ENCODE measurements at places on chromosomes 11 and 22. TPM values are rescaled to one million over a fixed set of nuclear protein-coding genes. Genes with fewer than 3 reads are reported as not detected.

DNA sequence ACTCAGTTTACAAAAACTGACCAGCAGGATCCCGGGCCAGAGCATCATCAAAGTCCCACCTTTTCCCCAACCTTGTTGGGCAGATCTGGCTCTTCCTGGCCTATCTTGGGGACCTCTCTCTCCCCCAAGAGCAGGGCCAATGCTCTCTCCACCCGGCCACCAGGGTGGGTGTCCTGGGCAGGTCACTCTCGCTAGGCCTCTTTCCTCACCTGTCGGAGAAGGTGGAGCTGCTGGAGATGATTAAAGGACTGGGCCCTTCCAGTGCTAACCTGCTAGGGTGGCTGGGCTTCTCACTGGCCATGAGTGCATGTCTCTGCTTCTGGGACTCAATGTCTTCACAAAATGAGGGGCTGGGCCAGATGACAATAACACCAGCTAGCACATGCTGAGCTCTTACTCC, 2.9 kb upstream of the CAPN5 start:
- H3K27ac ChIP-seq, result no peak overlapping the region
- no peaks in the 10 kb centered on the region for H3K36me3 ChIP-seq
- H3K27me3 ChIP-seq, result no peaks in the 10 kb centered on the region
- no peak overlapping the region for H3K4me3 ChIP-seq
- H3K4me1 ChIP-seq, result peaks cover 11% of the 10 kb centered on the region
- DNase-seq, result no peak

GRCh38 chr11:71164186-71164585, 88.2 kb downstream of the SHANK2 start:
- no peaks in the 10 kb centered on the region for H3K4me1 ChIP-seq
- no peak overlapping the region for H3K27ac ChIP-seq
- DNase-seq, result no peak
- no peak overlapping the region for H3K4me3 ChIP-seq
- no peaks in the 10 kb centered on the region for H3K36me3 ChIP-seq

DNA sequence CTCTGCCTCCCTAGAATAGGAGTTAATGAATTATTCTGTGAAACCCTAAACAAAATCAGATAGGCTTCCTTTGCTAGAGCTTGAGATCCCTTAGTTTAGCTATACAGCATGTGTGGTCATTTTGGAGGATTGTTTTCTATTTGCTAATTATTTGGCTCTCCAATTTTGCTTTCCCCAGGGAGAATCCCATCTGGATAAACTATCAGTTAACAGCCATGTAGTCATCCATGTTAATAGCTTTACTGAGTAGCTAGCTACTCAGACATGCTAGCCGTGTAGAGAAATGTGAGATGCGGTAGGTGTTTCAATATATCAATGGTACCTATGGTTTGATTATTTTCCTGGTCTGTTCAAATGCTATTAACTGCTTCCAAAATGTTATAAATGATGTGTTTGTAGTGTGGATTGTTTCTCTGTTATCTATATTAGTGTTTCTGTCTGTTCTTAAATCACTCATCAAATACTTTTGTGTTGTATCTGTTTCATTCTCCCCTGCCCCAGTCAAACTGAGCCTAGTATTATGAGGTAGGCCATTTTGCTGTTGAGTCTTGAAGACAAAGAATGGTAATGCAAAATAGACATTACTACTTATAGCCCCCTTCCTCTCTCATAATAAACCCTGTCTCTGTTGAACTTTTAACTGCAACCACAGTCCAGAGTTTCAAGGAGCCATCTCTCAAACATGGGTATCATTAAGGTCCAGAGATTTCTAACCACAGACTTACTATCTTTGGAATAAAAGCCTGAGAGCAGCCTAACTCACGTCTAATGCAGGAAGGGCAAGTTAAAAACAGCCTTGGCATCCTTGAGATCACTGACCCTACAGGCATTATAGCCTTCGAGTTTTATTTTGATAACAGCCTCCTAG, 56.1 kb upstream of the GRAMD1B start:
- no peak for DNase-seq
- no peak overlapping the region for H3K4me3 ChIP-seq
- no peaks in the 10 kb centered on the region for H3K27me3 ChIP-seq
- no peaks in the 10 kb centered on the region for H3K4me1 ChIP-seq

DNA sequence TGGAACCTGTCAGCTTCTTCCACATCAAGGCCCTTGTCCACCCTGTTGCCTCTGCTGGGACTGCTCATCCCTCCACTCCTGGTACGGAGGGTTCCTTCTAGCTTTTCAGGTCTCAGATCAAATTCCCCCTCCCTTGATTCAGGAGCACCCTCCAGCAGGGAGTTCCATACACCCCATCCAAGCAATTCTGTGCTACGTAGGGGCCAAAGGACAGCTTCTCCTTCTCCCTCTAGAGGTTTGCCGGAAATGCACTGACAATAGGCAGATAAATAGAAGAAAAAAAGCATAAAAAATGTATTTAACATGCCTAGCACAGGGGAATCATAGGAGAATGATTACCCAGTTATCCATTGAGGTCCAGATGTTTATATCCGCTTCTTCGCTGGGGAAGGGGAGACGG, 3.3 kb upstream of the CARD10 start:
- no peak overlapping the region for H3K4me3 ChIP-seq
- H3K27ac ChIP-seq, result no peak overlapping the region
- no peaks in the 10 kb centered on the region for H3K27me3 ChIP-seq
- H3K36me3 ChIP-seq, result no peaks in the 10 kb centered on the region

BRSK2 gene
- total RNA-seq, result 0.11 TPM

MS4A6E gene
- total RNA-seq, result not detected

DNA sequence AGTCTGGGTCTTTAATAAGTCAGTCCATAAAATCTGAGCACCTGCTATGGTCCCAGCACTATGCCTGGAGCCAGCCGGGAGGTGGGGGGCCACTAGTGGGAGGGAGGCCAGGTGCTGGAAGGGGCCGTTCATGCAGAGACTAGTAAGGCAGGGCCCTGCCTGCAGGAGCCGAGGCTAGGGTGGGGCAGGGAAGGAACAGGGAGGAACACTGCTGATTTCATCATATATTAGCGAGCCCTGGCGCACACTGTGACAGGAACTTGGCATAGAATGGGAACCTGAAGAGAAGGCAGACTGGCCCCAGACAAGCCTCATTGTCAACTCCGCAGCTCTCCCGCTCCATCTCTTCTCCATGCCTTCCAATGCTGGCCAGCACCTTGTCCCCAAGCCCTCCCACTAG, 7.1 kb downstream of the VSIG10L2 start:
- peak; percentile 69 for DNase-seq
- H3K27me3 ChIP-seq, result no peaks in the 10 kb centered on the region
- H3K4me1 ChIP-seq, result peaks cover 5% of the 10 kb centered on the region
- H3K27ac ChIP-seq, result no peak overlapping the region
- H3K36me3 ChIP-seq, result no peaks in the 10 kb centered on the region

- peaks cover 18% of the 10 kb centered on the region for H3K4me1 ChIP-seq
- peak overlapping the region; percentile 90 for H3K27ac ChIP-seq
- DNase-seq, result no peak
Measured at GRCh38 chr22:21981874-21982273, 713 bp downstream of the TOP3B start.

ESAM gene
- 130 TPM for total RNA-seq

FAT3 gene
- 6.6 TPM for total RNA-seq
